ENCODE measurements at places on chromosomes 7 and 10. TPM values are rescaled to one million over a fixed set of nuclear protein-coding genes. Genes with fewer than 3 reads are reported as not detected.

DNA sequence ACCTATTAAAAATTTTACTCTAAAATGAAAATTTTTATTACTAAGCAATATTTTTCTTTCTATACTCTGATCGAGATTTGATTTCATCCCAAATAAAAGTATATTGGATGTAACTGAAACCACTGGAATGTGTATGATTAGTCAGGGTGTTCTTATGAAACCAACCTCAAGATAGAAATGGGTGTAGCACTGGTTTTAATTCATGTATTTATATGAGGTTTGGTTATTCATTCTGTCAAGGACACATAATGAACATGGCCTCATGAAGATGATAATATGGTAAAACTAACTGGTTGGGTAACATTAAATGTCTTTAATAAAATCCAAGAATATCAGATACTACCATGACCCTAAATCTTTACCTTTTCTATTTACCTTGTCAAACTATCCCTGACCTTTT is 197.7 kb downstream of the SEMA3A start:
- DNase-seq, result no peak

DNA sequence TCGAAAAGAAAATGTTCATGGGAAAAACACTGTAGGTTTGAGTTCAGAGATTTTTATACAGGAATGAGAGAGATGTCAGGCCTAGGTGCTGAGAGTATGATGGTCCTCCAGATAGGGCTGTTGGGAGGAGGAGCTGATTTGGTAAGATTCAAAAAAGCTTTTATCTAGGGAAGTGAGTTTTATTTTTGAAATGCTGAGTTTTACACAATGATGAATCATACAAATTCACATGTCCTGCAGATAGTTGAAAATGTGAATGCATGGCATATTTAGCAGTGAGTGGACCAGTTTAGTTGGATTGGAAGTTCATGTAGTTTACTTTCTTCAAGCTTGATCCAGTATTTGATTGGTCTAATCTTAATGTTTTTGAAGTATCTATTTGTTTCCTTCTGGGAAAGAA is 154.8 kb downstream of the LRRC4 start:
- DNase-seq, result no peak

GRCh38 chr7:42192066-42192465 is 44.9 kb downstream of the GLI3 start:
- DNase-seq, result no peak

GRCh38 chr10:116270126-116270770 is 2.8 kb downstream of the GFRA1 start:
- no peak for DNase-seq

DNA sequence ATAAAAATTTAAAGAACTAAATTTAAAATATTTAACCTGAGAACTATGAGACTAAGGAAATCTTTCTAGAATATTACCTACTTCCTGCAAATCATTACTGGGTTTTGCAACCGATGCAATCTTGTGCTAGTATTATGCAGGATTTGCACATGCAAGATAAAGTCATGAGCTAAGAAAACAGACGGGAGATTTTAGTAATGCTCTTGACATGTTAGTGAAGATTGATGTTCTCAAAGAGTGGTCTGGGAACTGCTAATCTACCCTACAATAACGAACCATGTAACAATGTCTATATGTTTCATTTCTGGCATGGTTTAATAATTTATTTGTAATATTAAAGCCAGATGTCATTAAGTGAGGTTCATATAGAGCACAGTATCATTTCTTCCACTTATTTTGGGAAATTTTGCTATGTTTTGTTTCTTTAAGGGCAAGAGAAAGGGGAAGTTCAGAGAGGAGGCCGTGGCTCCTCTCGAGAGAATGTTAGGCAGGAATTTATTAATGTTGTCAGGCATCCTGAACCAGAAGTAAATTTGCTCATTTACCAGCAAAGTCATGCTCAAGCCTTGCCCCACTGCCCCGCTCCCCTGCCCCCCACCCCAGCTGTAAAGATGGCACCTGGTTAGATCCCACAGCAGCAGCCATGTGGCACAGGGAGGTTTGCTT is 22.8 kb downstream of the LRRC17 start:
- no peak for DNase-seq

DNA sequence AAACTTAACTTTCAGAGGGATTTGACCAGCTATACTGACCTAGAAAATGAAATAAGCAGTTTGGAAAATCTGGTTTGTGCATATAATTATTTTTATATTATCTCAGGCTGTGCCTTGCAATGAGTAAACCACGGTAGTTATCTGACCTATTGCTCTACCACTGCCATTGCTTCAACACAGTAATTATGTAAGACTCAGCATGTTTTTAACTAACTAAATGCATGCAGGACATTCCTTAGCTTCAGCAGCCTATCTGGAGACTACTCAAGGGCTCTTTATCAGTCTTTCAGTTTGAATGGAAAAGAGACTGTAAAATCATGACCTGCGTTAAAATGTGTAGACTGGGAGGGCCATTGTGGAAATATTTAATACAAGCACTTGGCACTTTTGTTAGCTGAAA is 22.5 kb downstream of the CHN2 start:
- DNase-seq, result no peak

GRCh38 chr10:110989016-110989415 is 69.6 kb downstream of the SHOC2 start:
- no peak for DNase-seq

DNA sequence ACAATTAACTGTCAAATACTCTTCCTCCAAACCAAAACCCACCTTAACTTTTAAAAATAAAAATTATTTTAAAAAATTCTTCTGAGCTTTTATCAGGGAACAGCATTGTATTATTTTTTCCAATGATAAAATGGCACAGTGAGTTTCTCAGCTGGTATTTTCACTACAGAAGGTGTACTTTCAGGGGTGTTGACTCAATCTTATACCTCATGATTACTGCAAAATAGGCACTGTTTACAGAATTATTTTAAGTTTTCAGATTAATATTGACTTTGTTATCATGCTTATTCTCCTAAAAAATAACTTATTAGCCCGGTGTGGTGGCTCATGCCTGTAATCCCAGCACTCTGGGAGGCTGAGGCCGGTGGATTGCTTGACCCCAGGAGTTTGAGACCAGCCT is 24.3 kb downstream of the RHEB start:
- DNase-seq, result no peak

The TMEM60 gene
- 9.7 TPM for total RNA-seq

Data from posterior vena cava (tissue), 2 donors.